ENCODE measurements at places on chromosomes 12 and 14.
A peak's percentile ranks its signal among the peaks of the same experiment; 100 is the strongest.

GRCh38 chr14:87380054-87380453, 612.9 kb downstream of the GALC start:
- DNase-seq = no peak

- DNase-seq = no peak
Measured at GRCh38 chr12:70823182-70823976, 97.2 kb downstream of the PTPRR start.

- DNase-seq = no peak
Measured at GRCh38 chr14:58774531-58774930, 136.8 kb downstream of the DACT1 start.

DNA sequence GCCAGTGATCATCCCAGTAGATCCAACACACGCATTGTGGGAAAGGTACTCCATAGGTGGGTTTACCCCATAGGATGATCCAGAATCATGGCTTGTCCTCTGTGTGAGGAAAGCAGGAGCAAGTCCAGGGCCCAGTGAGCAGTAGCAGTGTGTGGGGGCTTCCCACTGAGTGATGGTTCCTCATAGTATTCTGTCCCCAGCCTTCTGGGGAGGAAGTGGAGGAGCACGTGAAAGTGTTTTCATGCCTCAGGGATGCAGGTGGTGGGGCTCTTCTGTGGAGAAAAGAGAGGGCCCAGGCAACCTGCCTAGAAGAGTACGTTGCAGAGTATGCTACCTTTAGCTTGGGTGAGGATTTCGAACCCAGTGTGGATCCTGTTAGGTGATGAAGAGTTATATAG, 56.5 kb downstream of the SUSD6 start:
- DNase-seq = no peak

GRCh38 chr12:3492793-3493042, 1.7 kb downstream of the PRMT8 start:
- no peak for DNase-seq

GRCh38 chr14:75295061-75295461, 16.4 kb downstream of the FOS start:
- DNase-seq = peak; percentile 50

DNA sequence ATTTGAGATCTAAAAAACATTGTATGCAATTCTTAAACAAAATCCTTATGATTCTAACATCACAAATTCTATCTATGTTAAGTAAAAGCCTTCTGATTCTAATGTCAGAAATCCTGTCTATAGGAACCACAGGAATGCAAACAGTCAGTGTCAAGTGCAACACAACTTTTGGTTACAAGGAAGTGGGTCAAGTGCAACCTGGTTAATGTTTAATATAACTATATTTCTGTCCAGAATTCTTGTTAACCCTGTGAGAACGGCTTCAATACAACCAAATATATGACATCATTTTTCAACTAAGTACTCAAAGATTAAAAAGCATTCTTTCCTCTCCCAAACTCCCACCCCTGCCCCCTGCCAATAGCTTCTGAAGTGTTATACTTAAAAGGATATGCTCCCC, 107.9 kb upstream of the PLEKHA5 start:
- DNase-seq = no peak

DNA sequence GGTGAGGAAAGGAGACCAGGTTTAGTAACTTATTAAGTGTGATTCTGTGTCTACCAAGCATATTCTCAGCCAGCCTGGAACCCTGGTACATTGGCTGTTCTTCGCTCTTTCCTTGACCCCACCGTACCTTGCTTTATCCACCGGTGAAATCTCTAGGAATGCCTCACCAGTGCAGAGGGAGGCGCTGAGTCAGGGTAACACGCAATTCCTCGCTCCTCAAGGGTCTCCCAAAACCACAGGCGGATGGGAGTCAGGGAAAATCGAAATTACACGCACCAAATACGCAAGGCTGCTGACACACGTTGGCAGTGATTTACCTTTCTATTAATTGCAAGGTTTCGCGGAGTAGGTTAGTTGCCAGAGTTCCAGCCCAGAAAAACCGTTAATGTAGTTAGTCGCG, 845 bp downstream of the L3HYPDH start:
- DNase-seq = peak; percentile 65

- peak; percentile 27 for DNase-seq
Measured at GRCh38 chr14:69387311-69387710, 10.8 kb downstream of the ERH start.

DNA sequence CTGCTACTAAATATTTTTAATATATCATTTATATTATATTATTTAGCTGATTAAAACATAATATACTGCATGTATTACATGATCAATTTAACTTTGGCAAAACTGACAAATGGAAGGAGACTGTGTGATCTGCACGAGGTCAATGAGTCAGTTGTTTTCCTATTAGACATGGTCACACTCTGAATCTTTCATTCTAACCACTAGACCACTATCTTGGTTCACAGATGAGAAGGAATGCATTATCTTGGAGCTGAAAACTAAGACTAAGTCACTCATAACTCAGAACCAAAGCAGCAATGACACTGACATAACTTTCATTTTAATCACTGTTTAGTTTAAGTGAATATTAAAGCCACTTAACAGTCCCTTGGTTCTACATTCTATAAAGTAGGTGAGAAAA, 37.4 kb downstream of the GNPTAB start:
- DNase-seq = peak; percentile 72
